AG08395 (cell line): ENCODE measurements at places on chromosomes 11 and 22.
A peak's percentile ranks its signal among the peaks of the same experiment; 100 is the strongest.

DNA sequence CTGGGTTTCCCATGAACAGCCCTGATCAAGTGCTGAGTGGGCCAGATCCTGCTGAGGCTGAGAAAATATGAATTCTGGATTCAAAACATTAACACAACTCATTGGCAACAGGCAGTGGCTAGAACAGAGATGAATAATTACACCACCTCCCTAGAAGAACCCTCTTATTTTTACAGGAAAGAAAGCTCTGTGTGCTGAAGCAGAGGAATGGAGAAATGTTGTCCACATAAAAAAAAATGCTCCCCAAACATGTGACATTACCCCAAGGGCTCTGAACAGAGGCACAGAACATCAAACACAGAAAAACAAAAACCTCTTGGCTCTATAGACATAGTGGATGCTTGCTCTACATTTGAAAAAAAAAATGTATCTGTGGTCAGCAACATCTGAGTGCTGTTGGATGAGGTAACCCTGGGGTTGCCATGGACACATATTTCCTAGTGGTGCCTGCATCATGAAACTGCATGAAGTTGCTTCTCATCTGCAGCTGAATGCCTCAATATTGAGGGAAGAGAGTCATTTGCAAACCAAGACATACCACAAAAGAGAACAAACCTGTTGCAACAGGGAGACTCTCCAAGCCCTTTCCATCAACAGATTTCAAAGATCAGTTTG is 98.8 kb downstream of the SNX19 start:
- peak; percentile 50 for DNase-seq

DNA sequence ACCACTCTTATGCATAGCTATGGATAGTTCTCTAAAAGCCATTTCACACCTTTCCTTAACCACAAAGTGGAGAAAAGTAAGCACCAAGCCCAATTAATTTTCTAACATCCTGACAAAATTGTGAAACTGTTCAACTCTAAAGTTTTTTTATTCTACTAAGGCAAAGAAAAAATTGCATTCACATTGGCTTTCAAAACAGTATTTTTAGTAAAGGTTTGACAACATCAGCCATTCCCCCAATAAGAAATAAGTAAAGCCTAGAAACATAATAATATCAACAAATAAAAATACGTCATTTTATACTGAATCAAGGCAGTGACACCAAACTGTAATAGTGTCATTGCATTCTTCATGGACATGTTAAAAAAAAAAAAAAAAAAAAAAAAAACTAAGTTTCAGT is 11.1 kb downstream of the FAM168A start:
- no peak for DNase-seq

- DNase-seq: peak; percentile 11
Observed at GRCh38 chr11:76512851-76513653, 68.2 kb downstream of the EMSY start.

DNA sequence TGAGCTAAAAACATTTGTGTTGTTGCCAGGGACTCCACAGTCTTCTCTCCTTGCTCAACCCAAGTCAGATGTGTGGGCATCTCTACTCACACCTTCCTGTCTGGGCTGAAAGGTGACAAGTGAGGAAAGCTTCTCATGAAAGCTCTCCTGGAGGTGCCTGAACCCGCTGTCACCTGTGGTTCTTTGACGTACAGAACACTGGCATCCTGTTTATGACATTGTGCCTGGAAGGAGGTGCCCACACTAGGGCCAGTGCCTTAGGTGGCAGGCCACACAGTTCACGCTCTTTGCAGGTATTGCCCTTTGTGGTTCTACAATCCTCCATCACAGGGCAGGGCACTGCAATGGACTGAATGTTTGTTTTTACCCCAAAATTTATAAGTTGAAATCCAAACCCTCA is 108.5 kb downstream of the CD44 start:
- DNase-seq: no peak

- no peak for DNase-seq
Observed at GRCh38 chr22:19062943-19063308, 59.3 kb downstream of the DGCR2 start.

GRCh38 chr11:97956904-97957303 is 1063.8 kb upstream of the CNTN5 start:
- no peak for DNase-seq

DNA sequence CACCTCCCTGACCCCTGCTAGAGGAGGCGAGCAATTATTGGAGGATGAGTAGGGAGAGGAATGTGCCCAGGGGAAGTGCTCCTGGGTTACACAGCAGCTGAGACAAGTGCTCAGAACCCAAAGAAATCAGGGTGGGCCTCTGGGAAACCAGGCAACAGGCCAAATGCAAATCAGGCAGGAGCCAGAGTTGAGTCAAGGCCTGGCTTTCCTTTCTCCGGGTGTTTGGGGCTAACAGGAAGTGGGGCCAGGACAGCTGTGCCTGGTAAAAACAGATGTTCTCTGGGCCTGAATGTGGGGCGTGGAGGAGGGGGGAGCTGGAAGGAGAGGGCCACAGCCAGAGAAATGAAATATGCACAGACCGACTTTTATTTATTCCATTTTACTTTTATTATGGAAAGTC is 22.0 kb downstream of the MFNG start:
- no peak for DNase-seq
